ENCODE measurements at places on chromosomes 12 and 14.

DNA sequence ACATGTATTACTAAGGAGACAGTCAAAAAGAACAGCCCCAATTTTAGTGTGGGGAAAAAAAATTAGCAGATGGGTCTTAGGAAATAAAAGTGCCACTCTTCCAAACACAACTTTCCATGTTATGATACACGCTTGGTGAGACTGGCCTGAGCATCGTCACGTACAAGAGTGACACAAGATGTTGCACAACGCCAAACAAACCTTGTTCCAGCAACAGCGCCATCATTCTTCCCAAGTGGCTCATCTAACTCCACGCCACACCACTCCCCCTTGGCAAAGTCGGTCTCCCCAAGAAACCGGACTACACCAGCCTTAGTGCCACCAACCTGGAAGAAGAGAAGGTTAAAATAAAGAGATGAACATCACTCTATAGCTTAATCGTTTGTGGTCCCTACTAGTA lies 58.7 kb downstream of the CLIP1 start:
- no peak for DNase-seq

DNA sequence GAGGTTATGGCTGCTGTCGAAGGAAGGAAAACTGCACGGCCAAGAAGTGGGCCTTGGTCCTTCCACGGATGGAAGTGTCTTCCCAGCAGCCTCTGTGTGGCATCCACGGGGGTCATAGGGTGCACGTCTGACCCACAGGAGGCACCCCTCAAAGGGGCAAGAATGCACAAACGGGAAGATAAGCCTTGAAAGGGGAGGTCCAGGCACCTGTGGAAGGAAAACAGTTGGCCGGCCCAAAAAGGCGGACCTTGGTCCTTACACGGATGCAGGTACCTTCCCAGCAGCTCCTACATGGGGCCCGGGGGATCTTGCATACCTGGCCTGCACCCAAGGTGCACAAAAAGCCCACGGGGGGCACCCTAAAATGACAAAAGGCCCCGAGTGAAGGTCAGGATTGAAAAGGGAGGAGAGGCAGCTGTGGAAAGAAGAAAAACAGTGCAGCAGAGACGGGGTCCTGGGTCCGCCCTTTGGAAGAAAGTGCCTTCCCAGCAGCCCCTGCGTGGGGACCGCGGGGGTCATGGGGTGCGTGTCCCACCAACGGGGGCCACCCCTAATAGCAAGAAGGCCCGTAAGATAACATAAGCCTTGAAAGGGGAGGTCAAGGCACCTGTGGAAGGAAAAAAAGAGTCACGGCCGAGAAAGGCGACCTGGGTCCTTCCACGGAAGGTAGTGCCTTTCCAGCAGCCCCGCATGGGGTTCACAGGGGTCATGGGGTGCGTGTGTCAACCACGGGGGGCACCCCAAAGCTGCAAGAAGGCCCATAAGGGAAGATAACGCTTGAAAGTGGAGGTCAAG lies 276.1 kb downstream of the ALG10 start:
- DNase-seq, result no peak

- DNase-seq, result no peak
Measured at GRCh38 chr14:25953532-25954139, 644.2 kb downstream of the NOVA1 start.

- no peak for DNase-seq
Measured at GRCh38 chr12:125491553-125491952, 426.3 kb downstream of the AACS start.

DNA sequence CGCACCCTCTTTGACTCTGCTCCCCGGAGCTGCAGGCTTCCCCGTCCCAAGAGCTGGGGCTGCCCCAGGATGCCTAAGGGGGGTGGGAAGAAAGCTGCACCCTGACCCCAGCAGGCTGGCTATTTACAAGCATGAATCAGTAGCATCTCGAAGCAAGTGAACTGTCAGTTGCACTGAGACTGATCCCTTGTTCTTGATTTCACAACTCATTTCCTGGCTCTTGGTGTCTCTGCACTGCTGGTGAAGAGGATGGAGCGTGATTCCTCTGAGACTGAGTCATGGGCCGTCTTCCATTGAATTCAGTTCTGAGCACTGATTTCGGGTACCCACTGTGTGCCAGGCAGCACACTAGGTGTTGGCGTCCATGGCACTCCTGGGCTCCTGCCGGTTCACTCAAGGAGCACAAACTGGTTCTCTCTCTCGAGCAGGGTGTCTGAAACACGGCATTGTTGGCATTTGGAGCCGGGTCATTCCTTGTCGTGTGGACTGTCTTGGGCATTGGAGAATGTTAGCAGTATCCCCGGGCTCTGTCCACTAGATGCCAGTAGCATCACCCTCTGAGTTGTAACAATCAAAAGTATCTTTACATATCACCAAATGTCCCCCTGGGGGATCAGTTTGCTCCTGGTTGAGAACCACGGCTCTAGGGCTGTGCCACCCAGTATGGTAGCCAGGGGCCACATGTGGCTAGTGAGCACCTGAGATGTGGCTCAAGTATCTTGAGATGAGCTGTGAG lies 86.9 kb downstream of the RIN3 start:
- no peak for DNase-seq

- DNase-seq, result no peak
Measured at GRCh38 chr14:96627811-96628775, 125.9 kb downstream of the PAPOLA start.

DNA sequence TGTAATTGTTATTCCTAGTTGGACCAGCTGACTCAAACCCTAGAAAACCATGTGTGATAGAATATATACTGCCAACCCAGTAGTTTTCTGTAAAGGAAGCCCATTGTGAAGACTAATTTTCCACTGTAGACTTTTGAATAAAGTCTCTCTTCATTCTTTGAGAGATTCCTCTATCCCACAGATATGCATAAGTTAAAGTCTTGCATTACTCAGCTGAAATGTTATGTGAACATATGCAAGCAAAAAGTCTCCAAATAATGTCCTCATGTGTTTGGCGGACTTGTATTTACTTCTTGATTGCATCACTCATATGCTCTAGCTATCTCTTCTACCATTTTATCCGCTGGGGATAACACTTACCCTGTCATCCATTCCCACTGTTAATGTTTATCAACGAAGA lies 35.1 kb upstream of the OTOGL start:
- DNase-seq, result no peak
